H1 (cell line): ENCODE measurements at places on chromosomes 3 and 15.

DNA sequence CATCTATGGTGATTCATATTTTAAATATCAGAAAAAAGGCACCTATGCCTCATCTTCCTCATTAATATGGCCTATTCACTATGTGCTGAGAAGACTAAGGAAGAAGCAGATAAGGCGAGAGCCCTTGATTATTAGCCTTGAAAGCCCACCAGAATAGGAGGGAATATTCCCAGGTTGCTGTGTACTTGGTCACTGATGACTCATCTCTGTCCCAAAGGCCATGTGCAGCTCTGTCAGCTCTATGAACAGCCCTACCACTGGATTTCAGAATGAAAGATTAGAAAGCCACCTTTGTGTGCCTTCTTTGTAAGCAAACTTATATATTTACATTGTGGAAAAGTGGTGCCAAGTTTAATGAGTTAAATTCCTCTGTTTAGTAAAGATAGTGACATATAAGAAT is 211.5 kb downstream of the NFKBIZ start:
- DNase-seq, result no peak

DNA sequence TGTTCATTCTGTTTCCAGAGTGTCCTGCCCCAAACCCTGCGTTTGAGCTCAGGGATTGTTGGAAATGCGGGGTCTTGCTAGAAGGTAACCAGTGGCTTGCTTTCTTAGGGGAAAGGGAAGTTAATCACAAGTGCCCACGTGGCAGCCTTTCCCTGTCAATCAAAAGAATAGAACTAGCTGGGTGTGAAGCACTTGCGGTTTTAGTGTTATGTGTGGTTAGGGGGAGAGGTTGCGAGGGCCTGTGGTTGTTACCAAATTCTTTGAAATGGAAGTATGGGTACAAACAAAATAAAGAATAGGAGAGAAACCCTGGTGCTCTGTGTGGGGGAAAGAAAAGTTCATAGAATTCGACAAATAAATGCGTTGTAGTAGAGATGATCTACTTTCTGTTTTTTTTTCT is 67.6 kb downstream of the FNDC3B start:
- DNase-seq, result no peak

DNA sequence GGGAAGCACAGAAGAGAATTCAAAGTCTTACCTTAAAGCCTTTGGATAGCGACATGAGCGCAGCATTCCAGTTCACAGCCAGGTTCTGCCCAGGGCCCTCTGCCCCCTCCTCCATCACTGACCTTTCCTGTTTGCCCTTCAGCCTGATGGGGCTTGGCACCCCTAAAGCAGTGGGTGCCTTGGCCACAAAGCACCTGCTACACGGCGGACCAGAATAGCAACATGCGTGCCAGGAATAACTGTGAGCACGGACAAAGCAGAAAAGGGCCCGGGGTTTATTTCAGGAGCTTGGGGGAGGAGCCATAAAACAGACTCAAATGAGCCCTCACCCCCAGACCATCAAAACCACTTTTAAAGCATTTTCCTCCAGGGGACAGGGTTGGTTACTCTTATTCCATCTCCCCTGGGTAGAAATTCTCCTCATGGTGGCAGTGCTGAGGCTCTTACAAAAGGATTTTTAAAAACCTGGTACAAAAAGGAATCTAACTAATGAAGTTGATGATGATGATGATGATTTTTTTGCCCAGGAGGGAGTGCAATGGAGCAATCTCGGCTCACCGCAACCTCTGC is 135.4 kb downstream of the KLF13 start:
- DNase-seq, result no peak

DNA sequence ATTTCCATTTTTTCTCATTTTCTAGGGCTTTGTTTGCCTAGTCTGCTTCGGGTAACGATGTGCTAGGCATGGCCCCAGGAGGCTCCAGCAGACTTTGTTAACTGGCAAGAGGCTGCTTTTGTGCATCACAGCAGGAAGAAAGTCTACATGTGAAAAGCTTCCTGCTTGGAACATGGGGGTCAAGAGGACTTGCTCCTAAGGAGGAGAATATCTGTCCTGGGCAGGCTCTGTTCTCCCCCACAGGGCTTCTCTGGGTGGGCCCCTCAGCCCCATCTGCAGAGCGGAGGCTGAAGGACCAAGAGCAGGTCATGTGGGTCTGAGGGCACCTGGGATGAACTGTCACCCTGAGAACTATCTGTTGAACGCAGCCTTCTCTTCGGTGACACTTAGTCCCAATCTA is 94.7 kb downstream of the CCNL1 start:
- DNase-seq, result no peak

GRCh38 chr3:53865732-53866499 is 16.0 kb downstream of the ACTR8 start:
- no peak for DNase-seq
